ENCODE measurements at places on chromosomes 12 and 14. TPM values are rescaled to one million over a fixed set of nuclear protein-coding genes. Genes with fewer than 3 reads are reported as not detected.

TXNDC16 gene
- total RNA-seq = 2.1 TPM

- no peak for DNase-seq
Observed at GRCh38 chr14:62692490-62693106, 352.7 kb downstream of the KCNH5 start.

- DNase-seq = no peak
Observed at GRCh38 chr14:106442857-106443256, 916.5 kb downstream of the TMEM121 start.

GRCh38 chr14:89332031-89332430 lies 85.0 kb downstream of the FOXN3 start:
- DNase-seq = no peak

- no peak for DNase-seq
Observed at GRCh38 chr12:126362964-126363363, 1297.7 kb downstream of the AACS start.

C12orf54 gene
- total RNA-seq = not detected

MNAT1 gene
- 55.1 TPM for total RNA-seq

- DNase-seq = no peak
Observed at GRCh38 chr12:59624732-59625460, 29.1 kb downstream of the SLC16A7 start.

DNA sequence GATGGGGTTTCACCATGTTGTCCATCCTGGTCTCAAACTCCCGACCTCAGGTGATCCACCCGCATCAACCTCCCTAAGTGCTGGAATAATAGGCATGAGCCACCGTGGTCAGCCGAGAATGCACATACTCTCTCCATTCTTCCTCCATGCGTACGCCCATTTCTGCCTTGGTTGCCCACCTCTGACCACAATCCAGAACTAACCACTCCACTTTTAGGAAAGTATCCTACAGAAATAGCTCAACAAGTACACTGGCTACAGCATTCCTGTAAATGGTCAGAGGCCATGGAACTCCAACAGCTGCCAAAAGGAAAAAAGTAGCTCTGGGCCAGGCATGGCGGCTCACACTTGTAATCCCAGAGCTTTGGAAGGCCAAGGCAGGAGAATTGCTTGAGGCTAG lies 60.7 kb downstream of the IRF2BPL start:
- no peak for DNase-seq

P2RX7 gene
- total RNA-seq = 0.76 TPM

RIMKLB gene
- 19.1 TPM for total RNA-seq

OR6C70 gene
- not detected for total RNA-seq

DNA sequence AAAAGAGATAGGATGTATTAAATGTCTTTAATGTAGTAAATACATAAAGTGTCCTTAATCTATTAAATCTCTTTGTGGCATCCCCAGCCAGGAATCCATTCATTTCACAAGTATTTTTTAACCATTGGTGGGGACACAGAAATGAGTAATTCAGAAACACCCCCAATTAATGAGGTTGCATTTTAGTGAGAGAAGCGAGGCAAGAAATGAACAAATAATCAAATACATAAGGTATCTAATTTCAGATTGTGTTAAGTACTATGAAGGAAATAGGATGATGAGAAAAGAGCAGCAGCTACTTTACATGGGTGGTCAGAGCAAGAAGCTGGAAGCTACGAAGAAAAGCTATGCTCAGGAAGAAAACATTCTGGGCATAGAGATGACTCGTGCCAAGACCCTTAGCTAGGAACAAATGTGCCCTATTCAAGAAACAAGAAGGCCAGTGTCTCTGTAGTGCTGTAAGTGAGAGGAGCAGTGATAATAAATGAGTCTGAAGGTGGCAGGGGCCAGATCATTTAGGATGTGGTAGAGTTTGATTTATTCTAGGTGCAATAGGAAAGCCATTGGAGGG lies 60.5 kb upstream of the IGF1 start:
- no peak for DNase-seq

DNA sequence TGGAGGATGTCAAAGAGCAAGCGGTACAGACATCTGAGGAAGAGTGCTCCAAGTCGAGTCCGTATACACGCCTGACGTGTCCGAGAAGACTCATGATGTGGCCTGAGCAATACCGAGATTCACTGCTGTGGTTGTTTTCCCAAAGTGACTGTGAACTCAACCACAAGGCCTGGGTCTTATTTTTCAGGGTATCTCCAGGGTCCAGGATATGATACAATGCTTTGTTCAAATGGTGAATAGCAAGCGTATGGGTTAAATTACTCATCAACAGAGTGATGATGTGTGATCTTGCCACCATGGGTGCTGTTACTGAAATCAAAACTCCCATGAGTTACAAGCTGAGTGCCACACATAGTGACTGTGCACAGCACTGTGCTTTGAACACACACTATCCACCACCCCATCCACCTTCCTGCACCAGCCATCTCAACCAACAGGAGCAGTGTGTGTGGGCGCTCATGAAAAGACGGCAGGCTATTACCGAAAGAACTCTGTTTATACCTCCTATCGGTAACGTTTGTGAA lies 109.6 kb downstream of the BCAT1 start:
- no peak for DNase-seq

DNA sequence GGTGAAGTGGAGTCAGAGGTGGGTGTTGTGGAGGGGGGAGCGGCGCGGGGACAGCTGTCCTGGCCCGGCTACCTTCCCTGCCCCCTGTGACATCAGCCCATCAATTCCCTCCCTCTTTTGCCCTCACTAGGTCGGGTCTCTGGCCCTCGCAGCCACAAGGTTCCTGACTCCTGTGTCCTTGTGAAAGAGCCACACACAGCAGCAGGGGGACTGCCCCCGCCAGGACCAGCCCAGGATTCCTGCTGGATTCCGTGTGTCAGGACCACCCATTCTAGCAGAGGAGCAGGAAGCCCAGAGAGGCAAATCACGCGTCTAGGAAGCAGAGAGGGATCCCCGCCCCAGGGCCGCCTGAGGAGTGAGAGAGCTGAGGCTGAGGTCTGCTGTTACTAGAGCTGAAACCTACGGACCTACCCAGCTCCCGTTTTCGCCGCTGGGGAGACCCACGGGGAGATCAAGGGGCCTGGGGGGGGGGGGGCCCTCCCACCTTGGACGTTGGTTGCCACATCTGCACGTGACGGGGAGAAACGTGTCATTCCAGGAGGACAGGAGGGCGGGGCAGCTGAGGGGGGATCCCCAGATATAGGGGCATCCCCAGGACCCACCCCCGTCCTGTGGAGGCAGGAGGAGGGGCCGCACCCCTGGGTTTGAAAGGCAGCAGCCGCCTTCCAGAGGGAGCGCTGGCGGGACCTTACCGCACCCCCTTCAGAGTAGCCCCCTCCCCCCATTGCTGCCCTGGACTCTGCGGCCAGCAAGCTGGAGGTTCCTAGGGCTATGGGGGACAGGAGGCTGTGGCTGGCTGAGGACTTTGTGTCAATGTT lies 12.5 kb upstream of the INF2 start:
- peak; percentile 62 for DNase-seq

MANSC4 gene
- total RNA-seq = not detected

GRCh38 chr12:92921877-92922276 lies 7.2 kb downstream of the EEA1 start:
- no peak for DNase-seq

- no peak for DNase-seq
Observed at GRCh38 chr12:66979251-66979650, 289.9 kb upstream of the CAND1 start.

FAM186B gene
- 0.47 TPM for total RNA-seq

- no peak for DNase-seq
Observed at GRCh38 chr12:107906707-107907106, 132.2 kb downstream of the ASCL4 start.

- DNase-seq = no peak
Observed at GRCh38 chr14:96303981-96304380, 48.0 kb downstream of the BDKRB1 start.

GRCh38 chr14:21057803-21058675 lies at the start of gene RNASE8:
RNASE8 (plus strand) TSS chr14:21057822; CDS start chr14:21057893, 71 bp downstream.
- DNase-seq = no peak

DNA sequence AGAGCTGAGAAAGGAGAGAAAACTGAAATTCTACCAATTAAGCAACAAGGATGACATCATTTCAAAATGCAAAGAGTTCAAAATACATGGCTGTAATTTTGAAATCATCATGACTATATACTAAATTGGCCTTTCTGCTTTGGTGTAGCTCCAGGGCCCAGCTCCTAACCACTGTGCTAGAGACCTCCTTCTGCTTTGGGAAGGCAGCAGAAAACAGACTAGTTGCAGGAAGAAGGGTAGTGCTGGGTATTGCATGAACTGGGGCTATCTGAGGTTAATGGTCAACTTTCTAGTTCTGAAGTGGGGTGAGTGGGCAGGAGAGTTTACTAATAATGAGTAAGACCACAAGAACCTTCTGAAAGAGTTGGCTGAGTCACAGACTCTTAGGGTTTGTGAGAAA lies 66.2 kb downstream of the PTGER2 start:
- DNase-seq = no peak

OTUB2 gene
- 0.12 TPM for total RNA-seq

DNA sequence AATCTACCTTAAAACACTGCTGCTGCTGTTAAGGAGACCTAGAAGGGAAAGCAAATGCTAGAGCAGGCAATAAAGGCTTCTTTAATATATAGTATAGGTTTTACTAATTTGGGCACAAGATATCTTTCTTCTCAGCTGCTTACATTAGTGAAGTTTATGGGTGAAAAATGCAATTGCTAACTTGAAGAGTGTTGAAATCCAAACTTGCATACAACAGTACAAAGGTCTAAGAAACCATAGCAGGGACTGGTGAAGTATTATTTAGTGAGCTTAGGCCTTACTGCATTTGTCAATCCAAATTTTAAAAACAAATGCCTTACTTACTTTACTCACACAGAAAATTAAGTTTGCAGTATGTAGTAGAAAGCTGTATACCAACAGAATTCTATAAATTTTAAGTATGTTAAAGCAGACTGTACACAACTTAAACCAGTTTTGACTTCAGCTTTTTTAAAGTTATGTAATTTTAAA lies 1.4 kb upstream of the AP4S1 start:
- no peak for DNase-seq

- no peak for DNase-seq
Observed at GRCh38 chr14:75628816-75629215, 31.9 kb downstream of the ERG28 start.

GRCh38 chr12:102957339-102958050 lies at the start of gene ASCL1:
ASCL1 (plus strand) TSS chr12:102957674; CDS start chr12:102958245, 571 bp downstream.
- no peak for DNase-seq

KCNJ8 gene
- total RNA-seq = 3.4 TPM

- DNase-seq = no peak
Observed at GRCh38 chr14:105974902-105975301, 448.5 kb downstream of the TMEM121 start.

- no peak for DNase-seq
Observed at GRCh38 chr14:44316647-44317440, 190.2 kb downstream of the FSCB start.

- no peak for DNase-seq
Observed at GRCh38 chr12:108616941-108617858, 16.5 kb downstream of the SELPLG start.

- DNase-seq = no peak
Observed at GRCh38 chr12:14695715-14696141, 671 bp downstream of the GUCY2C start.

KLRF2 gene
- not detected for total RNA-seq

GZMB gene
- 1.0 TPM for total RNA-seq

DNA sequence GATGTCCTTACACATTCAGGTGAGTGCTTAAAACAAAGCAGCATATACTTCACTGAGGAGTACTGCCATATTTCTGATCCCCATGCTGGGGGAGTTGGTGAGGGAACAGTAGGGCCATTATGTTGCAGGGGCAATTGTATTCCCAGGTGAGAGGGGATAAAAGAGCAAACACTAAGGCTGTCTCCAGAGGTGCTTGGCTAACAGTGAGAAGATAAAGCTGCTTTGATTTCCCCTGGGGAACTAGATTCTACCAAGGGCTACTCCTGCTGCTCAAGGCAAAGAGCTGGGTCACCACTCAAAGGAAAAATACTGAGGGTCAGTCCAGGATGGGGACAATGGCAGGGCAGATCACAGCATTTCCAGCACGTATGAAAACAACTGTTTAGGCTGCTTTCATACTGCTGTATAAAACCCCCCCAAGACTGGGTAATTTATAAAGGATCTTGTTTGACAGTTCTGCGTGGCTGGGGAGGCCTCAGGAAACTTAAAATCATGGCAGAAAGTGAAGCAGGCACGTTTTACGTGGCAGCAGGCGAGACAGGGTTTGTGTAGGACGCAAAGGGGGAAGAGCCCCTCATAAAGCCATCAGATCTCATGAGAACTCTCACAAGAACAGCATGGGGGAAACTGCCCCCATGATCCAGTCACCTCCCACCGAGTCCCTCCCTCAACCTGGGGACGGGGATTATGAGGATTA lies 47.8 kb upstream of the OR5AU1 start:
- DNase-seq = no peak

SLC6A12 gene
- total RNA-seq = 0.30 TPM

- no peak for DNase-seq
Observed at GRCh38 chr12:3302401-3303041, 188.5 kb upstream of the PRMT8 start.

DNA sequence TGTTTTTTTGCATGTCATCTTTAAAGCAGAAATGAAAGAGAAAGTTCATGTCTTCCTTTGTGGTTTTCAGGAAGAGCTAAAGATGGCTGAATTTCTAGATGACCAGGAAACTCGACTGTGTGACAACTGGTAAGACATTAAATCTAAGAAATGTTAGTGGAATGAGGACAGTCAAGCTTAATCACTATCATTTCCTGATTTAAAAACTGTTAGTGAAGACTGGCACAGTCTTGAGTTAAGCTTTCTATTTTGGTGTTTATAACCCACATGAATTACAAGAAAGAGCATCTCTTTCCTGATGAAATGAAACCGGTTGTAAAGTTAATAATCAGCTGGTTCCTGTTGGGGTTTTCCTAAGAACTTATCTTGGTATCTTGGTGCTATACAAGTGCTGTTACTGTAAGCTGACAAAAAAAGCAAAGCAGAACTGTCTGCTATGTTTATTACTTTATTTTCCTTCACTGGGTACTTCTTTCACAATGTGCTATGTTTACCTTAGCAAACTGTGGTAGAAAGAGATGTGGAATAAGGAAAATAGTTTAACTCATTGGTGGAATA lies 5.2 kb downstream of the TRAFD1 start:
- DNase-seq = no peak

GRCh38 chr12:60872219-60872618 lies 1276.4 kb downstream of the SLC16A7 start:
- DNase-seq = no peak

C12orf60 gene
- total RNA-seq = 2.3 TPM

DNA sequence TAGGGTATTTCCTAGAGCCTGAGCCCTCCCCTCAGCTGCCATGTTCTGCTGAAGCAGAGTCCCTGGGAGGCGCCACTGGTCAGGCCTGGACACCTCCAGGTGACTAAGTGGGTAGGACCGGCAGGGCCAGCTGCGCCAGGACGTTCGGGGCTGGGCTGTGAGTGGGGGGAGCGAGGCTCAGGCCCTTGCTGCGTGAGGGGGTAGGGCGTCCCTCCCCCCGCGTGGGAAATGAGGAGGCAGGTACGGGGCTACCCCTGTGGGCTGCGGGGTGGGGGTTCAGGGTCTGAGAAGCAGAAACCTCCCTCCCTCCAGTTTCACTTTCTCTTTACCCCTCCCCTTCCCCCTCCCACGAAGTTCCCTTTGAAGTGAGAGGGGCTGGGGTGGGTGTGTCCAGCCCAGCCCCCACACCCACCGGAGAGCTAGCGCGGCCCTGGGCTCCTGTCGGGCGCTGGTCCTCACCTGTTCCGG lies 22.1 kb upstream of the KIF26A start:
- peak; percentile 49 for DNase-seq

MDP1 gene
- 9.4 TPM for total RNA-seq

KRT71 gene
- total RNA-seq = not detected

GRCh38 chr12:109541413-109541726 lies 31.9 kb downstream of the MMAB start:
- DNase-seq = no peak

GRCh38 chr12:79174626-79175025 lies 310.1 kb downstream of the SYT1 start:
- no peak for DNase-seq

MYRFL gene
- not detected for total RNA-seq

FCF1 gene
- total RNA-seq = 22.9 TPM
